ENCODE measurements at places on chromosomes 16 and 17. TPM values are rescaled to one million over a fixed set of nuclear protein-coding genes. Genes with fewer than 3 reads are reported as not detected.

The GGA2 gene
- 35.8 TPM for total RNA-seq

The ZFP1 gene
- 6.9 TPM for total RNA-seq

The KRT33A gene
- not detected for total RNA-seq

The CD300C gene
- not detected for total RNA-seq

The SMPD3 gene
- total RNA-seq = 0.05 TPM

The LPCAT2 gene
- total RNA-seq = 26.6 TPM

The C17orf78 gene
- not detected for total RNA-seq

The CCDC200 gene
- total RNA-seq = not detected

The ACSF3 gene
- 24.6 TPM for total RNA-seq

The CPHXL2 gene
- total RNA-seq = not detected

The FBXL20 gene
- 6.2 TPM for total RNA-seq
